ENCODE measurements at places on chromosomes 12 and 14. TPM values are rescaled to one million over a fixed set of nuclear protein-coding genes. Genes with fewer than 3 reads are reported as not detected.

GZMB gene
- not detected for total RNA-seq

CYP46A1 gene
- 19.6 TPM for total RNA-seq

PCNX1 gene
- total RNA-seq = 135 TPM

MMP19 gene
- not detected for total RNA-seq

MYH6 gene
- total RNA-seq = under 0.01 TPM
